ENCODE measurements at places on chromosomes 1 and 21.

- no peak for DNase-seq
Measured at GRCh38 chr21:36513430-36513829, 33.5 kb upstream of the CLDN14 start.

GRCh38 chr1:210905944-210906453 lies 227.9 kb downstream of the KCNH1 start:
- no peak for DNase-seq

GRCh38 chr1:96966536-96967138 lies 245.1 kb downstream of the PTBP2 start:
- peak; percentile 69 for DNase-seq

DNA sequence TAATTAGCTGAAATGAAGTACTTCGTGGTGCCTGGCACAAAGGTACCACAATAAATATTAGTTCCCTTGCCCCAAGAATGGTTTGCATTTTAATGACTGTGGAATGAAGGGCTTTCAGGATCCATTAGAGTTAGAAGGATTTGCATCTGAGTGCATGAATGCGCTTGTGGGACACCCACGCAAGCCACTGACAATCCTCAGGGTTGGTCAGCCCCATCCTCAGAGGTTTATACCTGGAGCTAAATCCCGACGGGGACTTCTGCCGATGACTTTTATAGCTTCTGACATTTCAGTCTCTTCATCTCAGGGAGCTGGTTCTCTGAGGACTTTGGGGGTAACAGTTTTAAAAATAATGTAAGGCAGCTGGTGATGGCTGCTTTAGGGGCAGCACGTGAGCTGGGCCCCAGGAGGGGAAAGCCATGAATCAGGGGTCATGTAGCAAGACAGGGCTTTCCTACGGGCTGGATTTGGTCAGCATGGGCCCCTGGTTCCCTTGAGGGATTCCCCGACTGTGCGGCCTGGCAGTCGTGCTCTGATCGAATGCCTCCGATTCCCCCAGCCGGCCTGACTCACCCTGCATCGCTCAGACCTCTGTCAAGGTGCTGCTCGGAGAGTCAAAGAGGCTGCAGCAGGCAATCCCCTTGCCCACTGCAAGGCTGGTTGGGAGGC lies 20.8 kb upstream of the IL10 start:
- DNase-seq: no peak

DNA sequence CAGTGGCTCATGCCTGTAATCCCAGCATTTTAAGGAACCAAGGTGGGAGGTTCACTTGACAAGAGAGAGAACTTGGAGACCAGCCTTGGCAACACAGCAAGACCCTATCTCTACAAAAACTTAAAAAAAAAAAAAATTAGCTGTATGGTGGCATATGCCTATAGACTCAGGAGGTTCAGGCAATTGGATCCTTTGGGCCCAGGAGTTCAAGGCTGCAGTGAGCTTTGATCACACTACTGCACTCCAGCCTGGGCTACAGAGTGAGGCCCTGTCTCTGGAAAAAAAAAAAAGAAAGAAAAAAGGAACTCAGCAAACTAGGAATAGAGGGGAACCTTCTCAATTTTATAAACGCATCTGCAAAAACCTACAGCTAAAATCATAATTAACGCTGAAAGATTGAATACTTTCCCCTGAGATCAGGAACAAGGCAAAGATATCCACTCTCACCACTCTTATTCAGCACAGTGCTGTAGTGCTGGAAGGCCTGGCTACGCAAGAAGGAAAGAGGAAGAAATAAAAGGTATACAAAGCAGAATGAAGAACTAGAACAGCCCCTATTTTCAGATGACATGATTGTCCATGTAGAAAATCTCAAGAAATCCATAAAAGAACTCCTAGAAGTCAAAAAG lies 21.6 kb downstream of the HSF2BP start:
- DNase-seq: no peak

GRCh38 chr1:178160736-178161475 lies 67.0 kb downstream of the RASAL2 start:
- no peak for DNase-seq

DNA sequence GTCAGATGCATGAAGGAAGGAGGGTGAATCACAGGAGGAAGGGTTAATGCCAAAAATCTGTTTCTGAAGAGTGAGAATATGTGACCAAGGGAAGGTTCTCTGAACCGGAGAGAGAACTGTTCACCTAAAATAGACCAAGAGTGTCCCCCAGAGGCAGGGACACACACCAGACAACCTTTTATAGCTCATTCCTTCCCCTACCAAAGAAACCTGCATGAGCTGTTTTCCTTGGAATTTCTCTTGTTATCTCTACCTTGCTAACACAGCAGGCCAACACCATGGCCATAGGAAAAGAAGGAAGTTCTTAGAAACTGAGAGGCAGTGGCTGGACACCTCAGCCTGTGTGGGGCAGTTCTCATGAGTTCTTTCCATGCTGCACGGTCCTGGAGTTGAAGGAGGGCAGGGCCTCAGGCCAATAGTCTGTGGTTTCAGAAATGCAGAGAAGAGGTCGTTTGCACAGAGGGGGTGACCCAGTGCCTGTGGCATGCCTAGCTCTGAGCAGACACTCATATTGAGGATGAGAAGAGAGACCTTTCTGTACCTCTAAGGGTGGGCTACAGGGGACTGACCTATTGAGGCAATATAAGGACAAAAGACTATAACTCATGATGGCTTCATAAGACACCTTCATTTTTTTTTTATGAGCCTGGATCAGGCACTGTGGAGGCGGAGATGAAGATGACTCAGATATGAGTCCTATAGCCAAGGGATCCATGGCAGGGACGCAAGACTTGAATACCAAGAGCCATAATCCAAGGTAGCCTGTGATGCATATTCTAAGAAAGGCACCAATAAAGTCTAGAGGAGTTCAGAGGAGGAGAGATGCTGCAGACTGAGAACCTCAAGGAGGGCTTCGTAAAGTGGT lies 39.4 kb downstream of the IGFN1 start:
- DNase-seq: no peak

DNA sequence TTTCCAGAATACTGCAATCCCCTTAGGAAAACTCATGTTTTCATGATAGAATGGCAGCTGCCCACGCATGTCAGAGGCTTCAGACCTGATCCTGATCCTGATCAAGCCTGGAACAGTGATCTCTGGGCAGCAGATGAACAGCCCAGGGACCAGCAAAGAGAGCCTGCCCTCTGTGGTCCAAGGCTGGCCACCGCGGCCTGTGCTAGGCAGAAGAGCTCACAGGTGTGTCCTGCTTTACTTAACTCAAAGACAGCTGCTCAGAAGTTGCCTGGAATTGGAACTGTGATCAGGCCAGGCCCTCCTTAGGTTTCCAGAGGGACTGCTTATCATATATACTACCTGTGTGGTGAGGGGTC lies 21.2 kb upstream of the BCAR3 start:
- no peak for DNase-seq

- peak; percentile 73 for DNase-seq
Measured at GRCh38 chr1:225541383-225541782, 111.5 kb downstream of the ENAH start.

DNA sequence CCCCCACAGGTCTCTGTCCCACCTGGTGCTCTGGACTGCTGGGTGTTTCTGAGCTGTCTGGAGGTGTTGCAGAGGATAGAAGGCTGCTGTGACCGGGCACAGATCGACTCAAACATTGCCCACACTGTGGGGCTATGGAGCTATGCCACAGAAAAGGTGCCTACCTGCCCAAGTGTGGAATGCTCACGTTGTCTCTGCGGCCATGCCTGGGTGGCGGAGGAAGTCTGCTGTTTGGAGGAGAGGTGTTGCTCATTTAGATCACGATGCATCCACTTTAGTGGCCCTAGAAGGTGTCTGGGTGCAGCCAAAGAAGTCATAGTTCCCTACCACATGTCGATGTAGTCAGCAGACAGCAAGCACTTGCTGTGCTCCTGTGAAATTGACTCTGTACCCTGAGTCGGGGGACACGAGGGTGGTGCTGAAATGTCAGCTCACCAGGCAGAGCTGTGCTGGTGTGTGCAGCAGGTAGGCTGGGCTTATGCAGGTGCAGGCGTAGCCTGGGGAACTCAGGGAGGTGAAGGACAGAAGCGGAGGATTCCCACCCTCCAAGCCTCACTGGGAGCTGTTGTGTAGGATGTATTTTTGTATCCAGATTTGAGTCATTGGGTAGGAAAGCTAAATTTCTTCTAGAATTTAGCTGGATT lies 32.8 kb upstream of the PWP2 start:
- no peak for DNase-seq

DNA sequence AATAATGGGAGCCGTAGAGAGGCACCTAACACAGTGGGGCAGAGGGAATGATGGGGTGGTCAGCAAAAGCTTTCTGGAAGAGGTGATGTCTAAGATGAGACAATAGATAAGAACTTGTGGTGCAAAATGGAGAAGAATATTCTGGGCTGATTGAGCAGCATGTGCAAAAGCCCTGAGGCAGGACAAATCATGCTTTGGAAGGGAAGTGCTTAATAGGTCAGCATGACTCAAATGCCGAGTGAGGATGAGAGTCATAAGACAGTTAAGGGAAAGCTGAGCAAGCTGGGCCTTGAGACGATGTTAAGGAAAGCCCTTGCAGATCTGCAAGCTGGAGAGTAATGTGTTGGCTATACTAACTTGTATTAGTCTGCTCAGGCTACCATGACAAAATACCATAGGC lies 37.3 kb upstream of the ASB17 start:
- DNase-seq: peak; percentile 31

GRCh38 chr1:230215031-230215430 lies 148.0 kb downstream of the GALNT2 start:
- DNase-seq: peak; percentile 51

GRCh38 chr1:47569681-47570470 lies 132.0 kb downstream of the FOXD2 start:
- peak; percentile 63 for DNase-seq

DNA sequence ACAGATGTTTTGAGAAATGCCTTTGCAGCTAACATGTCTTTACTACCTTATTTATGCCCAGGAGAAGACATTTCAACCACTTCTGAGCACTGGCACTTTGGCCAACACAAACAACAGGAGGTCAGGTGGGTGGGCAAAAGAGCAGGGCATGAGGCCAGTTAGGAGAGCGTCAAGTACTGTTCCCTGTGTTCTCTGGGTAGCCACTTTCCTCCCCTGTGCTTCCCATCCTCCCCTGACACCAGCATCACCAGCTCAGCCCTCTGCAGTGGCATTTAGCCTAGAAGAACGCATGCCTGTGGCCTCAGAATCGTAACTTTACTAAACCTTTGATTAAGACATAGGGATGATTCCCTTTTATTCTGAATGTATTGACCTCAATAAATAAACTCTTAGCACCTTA lies 18.3 kb downstream of the BTG2 start:
- DNase-seq: peak; percentile 30

GRCh38 chr21:31107871-31108270 lies 69.6 kb upstream of the KRTAP19-8 start:
- DNase-seq: no peak

GRCh38 chr1:55827350-55827749 lies 612.2 kb upstream of the USP24 start:
- peak; percentile 97 for DNase-seq

GRCh38 chr1:48251323-48251722 lies 28.8 kb downstream of the SLC5A9 start:
- DNase-seq: no peak

DNA sequence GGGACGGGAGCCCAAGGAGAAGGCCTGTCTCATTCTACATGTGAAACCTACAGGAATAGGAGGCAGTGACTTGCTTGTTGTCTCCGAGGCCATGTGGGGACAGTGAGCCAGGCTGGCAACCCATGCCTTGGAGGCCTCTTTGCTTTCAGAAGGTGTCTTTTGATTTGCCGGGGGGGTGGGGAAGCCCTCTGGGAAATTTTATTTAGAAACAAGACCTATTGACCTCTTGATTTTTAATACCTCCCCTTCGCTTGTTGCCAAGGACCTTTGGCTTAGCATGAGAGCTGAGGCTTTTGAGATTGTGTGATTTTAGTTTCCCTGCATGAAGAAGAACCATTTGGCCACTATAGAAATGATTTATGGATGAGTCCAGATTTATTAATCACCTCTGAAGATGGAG lies 4.1 kb downstream of the ARMH1 start:
- DNase-seq: no peak

DNA sequence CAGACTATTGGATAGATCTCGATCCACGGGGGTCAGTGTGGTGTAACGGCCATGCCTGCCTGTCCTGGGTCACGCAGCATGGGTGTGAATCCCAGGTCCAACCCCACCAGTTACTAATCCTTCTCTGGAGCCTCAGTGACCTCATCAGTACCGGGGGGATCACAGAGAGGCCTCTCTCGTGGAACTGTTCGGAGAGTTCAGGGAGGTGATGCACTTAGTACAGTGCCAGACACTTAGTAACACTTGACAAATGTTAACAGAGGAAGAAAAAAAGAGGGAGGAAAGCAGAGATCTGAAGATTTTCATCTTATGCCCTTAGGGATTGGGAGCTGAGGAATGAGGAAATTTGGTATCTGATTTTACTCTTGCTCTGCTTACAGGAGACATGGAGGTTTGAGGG lies 2.9 kb downstream of the ABCA4 start:
- DNase-seq: no peak

DNA sequence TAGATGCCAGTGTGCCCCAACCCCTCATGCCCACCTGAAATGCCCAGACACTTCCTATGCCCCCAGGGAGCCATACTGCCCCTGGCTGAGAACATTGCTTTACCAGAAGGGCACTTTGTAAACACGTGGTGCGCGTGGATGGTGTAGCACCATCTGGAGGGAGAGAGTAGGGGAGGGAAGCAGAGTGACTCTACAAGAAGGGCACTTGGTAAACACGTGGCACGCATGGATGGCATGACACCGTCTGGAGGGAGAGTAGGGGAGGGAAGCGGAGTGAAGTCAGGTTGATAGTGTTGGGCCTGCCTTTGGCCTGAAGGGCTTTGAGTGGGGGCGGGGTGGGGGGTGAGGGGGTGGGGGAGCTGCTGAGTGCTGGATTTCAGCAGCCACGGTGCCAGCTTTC lies 324.0 kb upstream of the VAMP3 start:
- no peak for DNase-seq

DNA sequence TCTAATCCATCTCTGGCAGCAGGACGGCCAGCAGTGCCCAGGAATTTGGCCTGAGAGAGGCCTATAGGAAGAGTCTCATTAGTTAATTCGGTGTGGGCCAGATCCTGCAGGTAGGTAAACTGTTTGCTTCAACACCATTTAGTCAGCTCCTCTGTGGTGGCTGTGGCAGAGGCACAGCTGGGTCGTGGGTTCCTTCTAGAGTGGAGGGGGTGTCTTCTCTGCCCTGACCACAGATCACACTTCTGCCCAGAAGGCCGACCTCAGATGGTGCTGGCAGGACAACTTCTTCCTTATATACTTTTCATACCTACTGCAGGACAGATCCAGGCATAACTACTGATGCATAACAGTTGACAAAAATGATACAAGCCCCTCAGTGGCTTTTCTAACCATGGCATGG lies 281.4 kb downstream of the RPS6KC1 start:
- no peak for DNase-seq

- no peak for DNase-seq
Measured at GRCh38 chr1:34842952-34843371, 16.6 kb downstream of the SMIM12 start.

GRCh38 chr1:86915737-86916235 lies 1.4 kb downstream of the HS2ST1 start:
- DNase-seq: no peak

- no peak for DNase-seq
Measured at GRCh38 chr1:31750858-31751510, 13.2 kb downstream of the ADGRB2 start.
